ENCODE measurements at places on chromosomes 1 and 21. TPM values are rescaled to one million over a fixed set of nuclear protein-coding genes. Genes with fewer than 3 reads are reported as not detected.
A peak's percentile ranks its signal among the peaks of the same experiment; 100 is the strongest.

DNA sequence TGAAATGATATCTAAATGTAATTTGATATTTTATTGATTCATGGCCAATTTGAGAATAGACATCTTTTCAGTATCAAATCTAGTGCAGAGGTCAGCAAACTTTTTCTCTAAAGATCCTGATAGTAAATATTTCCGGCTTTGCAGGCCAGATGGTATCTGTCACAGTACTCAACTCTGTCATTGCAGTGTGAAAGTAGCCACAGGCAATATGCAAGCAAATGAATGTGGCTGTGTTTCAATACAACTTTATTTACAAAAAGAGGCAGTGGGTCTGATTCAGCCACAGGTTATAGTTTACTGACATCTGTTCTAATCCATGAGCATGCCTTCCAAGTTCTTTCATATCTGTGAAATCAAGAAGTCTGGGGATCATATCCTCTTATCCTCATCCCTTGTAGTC is 221.2 kb downstream of the PRDM2 start:
- no peak for DNase-seq

NR5A2 gene
- 2.8 TPM for total RNA-seq

DNA sequence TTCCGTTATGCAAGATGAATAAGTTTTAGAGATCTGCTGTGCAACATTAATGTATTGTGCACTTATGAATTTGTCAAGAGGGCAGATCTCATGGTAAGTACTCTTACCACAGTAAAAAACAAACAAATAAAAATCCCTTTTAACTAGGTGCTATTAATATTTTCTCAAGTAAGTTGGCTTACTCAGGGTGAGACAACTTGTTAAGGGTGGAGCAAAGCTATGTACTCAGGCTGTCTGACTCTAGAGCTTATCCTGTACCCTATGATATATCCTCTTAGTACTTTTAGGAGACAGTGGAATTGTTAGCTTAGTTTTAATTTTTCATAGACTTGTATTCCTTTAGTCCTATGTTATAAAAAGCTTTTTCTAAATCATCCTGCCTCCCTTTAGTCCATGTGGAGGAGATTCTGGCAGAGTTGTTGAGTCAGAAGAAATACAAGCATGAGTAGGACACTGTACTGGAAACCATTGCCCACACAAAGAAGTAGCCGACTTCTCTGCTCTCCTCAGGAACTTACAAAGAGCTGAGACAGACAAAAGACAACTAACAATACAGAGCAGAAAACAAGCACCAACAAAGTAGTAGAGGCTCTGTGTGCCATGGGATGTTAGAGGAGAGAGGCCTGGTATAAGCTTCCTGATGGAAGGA is 49.2 kb downstream of the S1PR1 start:
- no peak for DNase-seq

KPRP gene
- not detected for total RNA-seq

CLCNKB gene
- not detected for total RNA-seq

DNA sequence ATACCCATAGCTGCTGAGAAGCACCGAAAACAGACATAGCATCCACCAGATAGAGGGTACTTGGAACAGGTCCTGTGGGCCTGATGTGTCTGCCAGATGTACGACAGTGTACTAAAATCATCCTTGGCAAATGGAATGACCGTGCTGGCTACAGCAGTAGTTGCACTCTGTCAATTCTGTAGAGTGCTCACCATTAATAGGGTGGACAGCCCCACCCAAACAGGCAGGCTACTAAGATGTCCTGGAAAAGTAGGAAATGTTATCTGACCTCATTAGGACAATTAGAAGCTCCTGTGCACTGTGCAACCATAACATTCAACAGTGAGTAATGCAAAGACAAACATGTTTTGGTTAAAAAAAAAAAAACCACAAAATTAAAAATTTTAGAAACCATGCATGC is 106.2 kb downstream of the PTPN14 start:
- DNase-seq = no peak

CLCA4 gene
- total RNA-seq = not detected

SPRR2F gene
- total RNA-seq = not detected

GBP5 gene
- total RNA-seq = not detected

RSPO1 gene
- total RNA-seq = not detected

- DNase-seq = no peak
Measured at GRCh38 chr21:44527156-44527982, 12.6 kb downstream of the KRTAP10-1 start.

DNA sequence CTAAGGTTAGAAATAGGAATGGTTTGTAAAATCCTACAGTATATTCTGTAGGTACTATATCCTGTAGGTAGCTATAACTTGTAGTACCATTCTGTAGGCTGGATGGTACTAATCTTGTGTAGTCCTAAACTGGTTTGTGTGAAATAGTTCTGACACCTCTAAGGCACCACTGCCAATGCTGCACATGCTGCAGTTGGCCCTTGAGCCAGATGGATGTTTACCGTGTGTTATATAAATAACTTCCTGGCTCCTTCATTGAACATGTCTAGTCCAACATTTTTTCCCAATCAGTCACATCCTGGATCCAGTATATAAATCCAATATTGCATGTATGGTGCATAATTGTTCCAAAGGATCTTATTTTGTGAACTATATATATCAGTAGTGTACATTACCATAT is 89.5 kb upstream of the GNG4 start:
- peak; percentile 25 for DNase-seq

OR2T11 gene
- total RNA-seq = not detected

- DNase-seq = peak; percentile 53
Measured at GRCh38 chr1:160161965-160162705, 10.7 kb downstream of the ATP1A4 start.

C1QTNF12 gene
- 0.64 TPM for total RNA-seq

SYTL1 gene
- total RNA-seq = 9.1 TPM

GIPC2 gene
- 39.7 TPM for total RNA-seq

- DNase-seq = peak; percentile 45
Measured at GRCh38 chr1:156102633-156103511, 11.6 kb upstream of the LMNA start.

DNA sequence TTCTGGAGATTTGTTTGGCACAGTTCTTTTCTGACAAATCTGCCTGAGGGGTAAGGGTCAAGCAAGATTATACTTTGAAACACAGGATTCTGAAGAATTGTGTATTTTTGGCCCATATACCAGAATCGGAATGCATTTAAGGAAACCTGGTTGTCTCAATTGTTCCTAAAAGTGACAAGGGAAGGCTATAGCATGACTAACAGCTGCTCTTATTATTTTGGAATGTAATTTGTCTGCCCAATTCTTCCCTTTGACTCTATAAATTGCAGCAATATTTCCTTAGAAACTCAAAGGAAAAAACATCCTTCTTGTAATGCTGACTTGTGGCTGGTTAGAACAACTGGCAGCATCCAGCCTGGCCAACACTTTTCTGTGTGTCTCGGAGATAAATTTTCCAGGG is 15.8 kb upstream of the VCAM1 start:
- DNase-seq = no peak

GRCh38 chr21:33951276-33952178 is 35.9 kb upstream of the ATP5PO start:
- DNase-seq = no peak

DNA sequence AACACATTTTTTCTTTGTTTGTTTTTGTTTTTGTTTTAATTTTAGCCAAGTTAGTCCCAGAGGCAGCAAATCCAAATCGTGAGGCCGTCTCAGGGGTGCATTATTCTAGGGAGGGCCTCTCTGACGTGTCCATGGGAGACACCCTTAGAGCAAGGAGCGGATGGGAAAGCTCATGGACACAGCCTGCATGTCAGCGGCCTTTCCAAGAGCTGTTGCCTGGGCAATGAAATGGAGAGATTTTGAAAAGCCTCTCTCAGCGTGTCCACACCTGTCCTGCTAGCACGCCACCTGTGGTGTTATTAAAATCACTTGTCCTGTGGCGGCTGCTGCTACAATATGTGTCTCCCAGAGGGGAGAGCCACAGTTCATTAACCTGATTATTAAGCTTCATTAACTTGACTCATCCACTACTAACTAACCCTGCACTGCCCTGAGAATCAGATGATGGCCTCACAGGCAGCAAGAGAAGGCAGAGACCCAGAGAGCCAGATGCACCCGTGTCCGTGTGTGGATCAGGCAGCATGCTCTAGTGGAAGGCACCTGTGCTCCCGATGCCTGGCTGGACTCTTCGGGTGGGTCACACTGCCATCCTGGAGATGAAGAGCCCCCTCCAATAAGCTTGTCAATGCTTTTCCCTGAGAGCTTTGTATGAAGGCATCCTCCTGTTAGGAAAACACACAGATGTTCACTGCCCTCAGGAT is 133.3 kb downstream of the PGBD5 start:
- DNase-seq = no peak

TRAF3IP3 gene
- not detected for total RNA-seq

- no peak for DNase-seq
Measured at GRCh38 chr1:26327956-26328362, 10.2 kb downstream of the CD52 start.

VTCN1 gene
- total RNA-seq = not detected

AVPR1B gene
- not detected for total RNA-seq

GRCh38 chr1:87089070-87089736 is 174.8 kb downstream of the HS2ST1 start:
- no peak for DNase-seq

RHD gene
- total RNA-seq = not detected

DNA sequence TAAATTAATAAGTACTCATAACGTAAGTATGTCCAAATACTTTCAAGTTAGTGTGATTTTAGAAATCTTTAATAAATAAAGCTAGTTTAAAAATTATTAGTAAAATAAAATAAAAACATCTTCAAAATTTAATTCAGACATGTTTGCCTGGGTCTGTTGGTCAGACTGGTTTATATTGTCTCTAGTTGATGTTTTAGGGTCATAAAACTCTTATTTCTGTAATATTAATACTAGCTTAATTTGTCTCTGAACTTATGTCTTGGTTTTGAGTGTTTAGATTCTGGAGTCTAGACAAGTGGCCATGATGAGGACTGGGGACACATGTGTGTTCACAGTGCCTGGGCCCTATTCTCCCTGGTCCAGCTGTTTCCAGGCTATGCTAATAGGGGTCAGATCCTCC is 184.5 kb upstream of the TNR start:
- DNase-seq = no peak

OR2M3 gene
- not detected for total RNA-seq

GRCh38 chr1:116682641-116683221 is 15.2 kb upstream of the IGSF3 start:
- no peak for DNase-seq

DNA sequence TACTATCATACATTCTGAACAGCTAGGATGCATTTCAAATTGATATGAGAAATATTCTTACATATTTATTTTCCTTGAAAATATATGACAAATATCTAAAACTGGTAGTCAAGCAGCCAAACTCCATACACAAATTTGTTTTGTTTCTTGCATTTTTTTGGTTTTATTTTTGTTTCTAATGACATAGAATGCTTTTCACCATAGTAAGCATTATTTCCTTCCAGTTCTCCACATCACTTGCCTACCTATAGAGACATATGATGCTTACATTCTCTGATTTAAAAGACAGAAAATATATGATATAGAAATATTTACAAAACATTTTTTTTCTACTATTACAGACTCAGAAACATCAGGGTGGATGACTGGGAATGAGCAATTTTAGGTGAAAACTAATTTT is 726.4 kb upstream of the ADGRL4 start:
- DNase-seq = no peak

DNA sequence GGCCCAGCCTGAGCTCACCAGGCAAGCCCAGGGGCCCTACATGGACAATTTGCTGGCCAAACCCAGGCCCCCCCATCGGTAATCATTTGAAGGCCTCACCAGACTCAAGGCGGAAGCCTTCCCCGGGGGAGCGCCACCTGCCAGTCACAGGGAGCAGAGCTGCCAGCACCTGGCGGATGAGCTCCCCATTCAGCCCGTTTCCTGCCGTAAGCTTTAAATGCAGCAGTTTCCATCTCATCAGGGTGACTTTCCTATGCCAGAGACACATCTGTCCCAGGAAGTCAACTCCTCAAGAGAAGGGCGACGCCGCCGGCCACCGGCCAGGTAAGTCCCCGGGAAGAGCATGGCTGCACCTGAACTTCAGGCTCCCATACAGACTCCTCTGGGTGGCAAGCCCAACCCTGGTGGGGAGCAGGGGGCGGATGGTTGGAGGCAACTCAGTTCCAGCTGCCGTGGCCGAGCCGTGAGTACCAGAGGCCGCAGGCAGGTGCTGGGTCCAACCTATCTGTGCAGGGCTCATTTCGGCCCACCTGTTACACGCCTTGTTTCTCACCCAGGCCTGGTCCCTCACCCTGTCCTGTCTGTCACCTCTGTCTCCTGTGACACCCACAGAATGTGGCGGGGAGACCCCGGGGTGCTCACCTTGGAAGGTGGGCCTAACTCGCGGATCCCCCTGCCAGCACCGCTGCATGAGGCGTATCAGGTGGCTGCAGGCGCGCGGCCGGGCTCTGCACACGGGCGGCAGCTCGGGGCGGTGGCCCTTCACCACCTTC is 20.7 kb downstream of the RIPK4 start:
- DNase-seq = no peak

CTXND2 gene
- total RNA-seq = not detected

DNA sequence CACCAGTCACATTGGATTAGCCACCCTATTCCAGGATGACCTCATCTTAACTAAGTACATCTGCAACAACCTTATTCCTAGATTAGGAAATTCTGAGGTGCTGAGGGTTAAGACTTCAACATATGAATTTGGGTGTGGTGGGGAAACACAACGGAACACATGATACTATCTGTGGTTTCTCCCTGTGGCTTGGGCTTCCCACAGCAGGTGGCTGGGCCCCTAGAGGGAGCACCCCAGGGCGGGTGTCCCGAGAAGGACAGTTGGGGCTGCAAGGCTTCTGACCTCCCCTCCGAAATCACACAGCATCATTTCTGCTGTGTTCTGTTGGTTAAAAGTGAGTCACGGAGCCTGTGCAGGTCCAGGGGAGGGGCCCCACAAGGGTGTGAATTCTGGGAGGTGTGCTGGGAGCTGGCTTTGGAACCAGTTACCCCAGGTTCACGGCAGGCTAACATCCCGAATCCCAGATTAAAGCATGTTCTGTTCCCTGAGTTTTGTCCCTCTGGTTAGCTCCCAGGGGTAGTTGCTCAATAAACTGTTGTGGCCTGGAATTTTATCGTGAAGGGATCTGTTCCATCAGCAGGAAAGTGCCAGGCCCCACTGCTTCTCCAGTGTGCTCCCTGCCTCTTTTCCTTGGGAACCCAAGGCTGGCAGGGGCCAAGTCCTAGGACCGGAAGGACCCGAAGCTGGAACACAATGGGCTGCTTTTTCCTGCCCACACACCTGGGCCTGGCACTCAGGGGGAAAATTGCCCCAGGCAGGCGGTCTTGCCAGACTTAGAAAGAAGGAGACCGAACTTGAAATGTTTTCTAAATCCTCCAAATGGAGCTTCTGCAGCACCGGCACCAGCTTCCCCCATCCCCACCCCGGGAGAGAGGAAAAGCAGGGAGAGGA is 154.0 kb upstream of the WNT4 start:
- DNase-seq = no peak

- DNase-seq = no peak
Measured at GRCh38 chr21:40765811-40766210, 81.1 kb downstream of the DSCAM start.

Measured in HepG2 (cell line).